Stimulated activated CD8-positive, alpha-beta memory T cell treated with anti-CD3 and anti-CD28 coated beads, Interleukin-15, amount 100 ng/mL, for 24 hours (primary cell): ENCODE measurements at places on chromosomes 2 and 18.

GRCh38 chr2:36459725-36460137 is 104.2 kb downstream of the CRIM1 start:
- DNase-seq: no peak

GRCh38 chr2:239369631-239370161 is 31.1 kb downstream of the HDAC4 start:
- DNase-seq: no peak

GRCh38 chr2:71839826-71840225 is 307.8 kb downstream of the CYP26B1 start:
- no peak for DNase-seq

- DNase-seq: no peak
These were observed 180.1 kb upstream of the SALL3 start for GRCh38 chr18:78799382-78800089.

- no peak for DNase-seq
These were observed 46.2 kb upstream of the ITGAV start for GRCh38 chr2:186543561-186544131.

DNA sequence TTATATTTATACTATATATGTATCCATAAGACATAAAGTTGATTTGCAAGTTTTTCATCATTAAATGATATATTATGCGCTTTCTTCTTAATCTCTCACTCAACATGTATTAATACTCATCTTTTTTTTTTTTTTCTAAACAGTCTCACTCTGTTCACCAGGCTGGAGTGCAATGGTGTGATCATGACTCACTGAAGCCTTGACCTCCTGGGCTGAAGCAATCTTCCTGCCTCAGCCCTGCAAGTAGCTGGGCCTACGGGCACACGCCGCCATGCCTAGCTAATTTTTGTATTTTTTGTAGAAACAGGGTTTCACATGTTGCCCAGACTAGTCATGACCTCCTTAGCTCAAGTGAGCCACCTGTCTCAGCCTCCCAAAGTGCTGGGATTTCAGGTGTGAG is 51.4 kb upstream of the MAP4K3 start:
- no peak for DNase-seq
